ENCODE measurements at places on chromosomes 6 and 20.

- no peak for DNase-seq
Observed at GRCh38 chr6:47437592-47437991, 40.0 kb upstream of the CD2AP start.

GRCh38 chr6:24908650-24909035 is 27.1 kb downstream of the RIPOR2 start:
- DNase-seq: peak; percentile 66

- DNase-seq: peak; percentile 80
Observed at GRCh38 chr6:111722179-111722731, 116.6 kb upstream of the TRAF3IP2 start.

DNA sequence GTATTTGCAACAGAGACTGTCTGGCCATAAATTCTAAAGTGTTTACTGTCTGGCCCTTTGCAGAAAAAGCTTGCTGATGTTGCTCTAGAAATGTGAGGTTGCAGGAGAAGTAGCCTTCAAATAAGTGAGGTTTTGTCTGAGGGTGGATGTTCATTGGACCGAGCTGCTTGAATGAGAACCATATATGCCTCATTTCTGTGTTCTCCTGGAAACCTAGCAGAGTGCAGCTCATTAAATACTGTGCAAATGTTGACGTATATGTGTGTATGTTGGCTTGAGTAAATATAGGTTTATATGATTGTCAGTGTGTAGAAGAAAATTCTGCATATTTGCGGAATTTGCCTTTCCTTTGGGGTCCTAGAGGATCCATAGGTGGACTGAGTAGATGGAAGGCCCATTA is 39.0 kb downstream of the CHMP4B start:
- DNase-seq: no peak

- no peak for DNase-seq
Observed at GRCh38 chr6:133945158-133945557, 7.9 kb upstream of the TBPL1 start.

DNA sequence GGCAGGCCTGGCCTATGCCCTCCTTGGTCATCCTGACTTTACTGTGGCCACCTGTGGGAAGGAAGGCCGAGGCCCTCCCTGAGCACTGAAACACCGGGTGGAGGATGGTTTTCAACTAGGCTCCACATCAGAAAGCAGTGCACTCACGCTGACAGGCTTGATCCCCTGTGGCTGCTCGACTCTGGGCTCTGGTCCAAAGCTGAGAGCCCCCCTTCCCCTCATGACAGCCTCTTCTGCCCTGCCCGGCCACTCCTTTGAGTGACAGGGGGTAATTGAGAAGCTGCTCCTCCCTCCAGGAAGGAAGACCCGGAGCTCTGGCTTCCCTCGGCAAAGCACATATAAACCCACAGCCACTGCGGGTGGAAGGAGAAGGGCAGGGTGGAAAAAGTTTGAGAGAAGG is 43.6 kb downstream of the MUC22 start:
- DNase-seq: no peak

DNA sequence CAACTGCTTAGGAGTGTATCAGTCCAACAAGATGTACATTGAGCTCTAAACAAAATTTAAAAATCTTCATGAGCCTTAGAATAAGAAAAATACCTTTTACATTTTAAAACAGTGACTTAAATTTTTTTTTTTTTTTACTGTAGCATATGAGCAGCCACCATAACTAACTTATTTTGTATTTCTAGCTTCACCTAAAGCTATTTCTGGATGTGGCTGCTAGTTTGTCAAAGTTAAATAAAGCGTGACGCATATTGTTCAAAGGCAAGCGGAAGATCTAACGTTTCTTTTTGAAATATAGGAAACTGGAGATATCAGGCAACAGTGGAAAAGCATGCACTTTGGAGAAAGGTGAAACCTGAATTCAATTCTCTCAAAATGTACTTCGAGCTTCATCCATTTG is 3.3 kb upstream of the IL22RA2 start:
- no peak for DNase-seq

GRCh38 chr6:98716341-98716740 is 118.0 kb upstream of the POU3F2 start:
- no peak for DNase-seq

DNA sequence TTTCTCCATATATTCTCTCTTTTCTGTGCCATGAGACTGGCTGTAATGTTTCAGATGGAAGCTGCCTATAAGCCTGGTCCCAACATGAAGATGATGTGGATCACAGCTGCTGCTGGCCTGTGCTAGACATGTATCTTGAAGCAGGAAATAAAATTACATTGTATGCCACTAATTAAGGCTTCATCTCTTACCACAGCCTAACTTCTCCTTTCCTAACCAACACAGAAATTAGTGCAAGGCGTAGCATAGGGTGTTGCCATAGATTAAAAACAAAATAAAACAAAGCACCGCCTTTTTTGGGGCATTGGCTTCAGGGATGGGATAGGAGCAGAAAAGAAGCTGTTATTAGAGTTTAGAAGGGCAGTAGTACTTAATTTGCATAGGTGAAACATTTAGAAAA is 4.7 kb upstream of the SLC17A4 start:
- DNase-seq: no peak

- DNase-seq: peak; percentile 45
Observed at GRCh38 chr20:35891375-35891774, 62.9 kb downstream of the SCAND1 start.

- no peak for DNase-seq
Observed at GRCh38 chr6:109348226-109348625, 34.0 kb downstream of the CD164 start.

DNA sequence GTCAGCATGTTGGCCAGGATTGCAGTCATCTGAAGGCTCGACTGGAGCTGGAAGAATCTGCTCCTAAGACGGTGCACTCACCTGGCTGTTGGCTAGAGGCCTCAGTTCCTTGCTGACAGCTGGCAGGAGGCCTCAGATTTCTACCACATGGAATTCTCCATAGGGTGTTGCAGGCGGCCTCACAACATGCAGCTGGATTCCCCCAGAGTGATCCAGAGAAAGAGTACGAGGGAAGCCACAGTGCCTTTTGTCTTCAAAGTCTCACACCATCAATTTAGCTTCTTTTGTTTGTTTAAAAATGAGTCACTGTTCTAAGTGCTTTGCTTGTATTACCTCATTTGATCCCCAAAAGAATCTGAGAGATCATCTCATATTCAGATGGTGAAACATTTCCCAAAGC is 65.5 kb upstream of the FYN start:
- DNase-seq: peak; percentile 77

DNA sequence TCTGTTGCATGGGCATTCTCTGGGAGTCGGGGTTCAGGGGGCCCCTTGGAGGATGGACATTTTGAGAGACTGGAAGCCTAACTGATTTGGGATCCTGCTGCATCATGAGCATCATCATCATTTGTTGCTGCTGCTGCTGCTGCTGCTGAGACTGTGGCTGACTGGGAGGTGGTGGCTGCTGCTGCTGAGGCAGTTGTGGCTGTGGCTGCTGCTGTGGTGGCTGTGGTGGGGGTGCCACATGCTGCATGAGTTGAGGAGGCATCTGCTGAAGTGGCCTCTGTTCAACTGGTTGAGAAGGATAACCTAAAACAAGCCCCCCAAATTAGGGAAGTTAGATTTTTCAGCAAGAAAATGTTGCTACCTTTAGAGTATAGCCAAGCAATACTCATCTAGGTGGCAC is 38.9 kb downstream of the TP53INP2 start:
- DNase-seq: no peak

GRCh38 chr6:28657381-28657768 is 131.7 kb downstream of the GPX5 start:
- DNase-seq: no peak

DNA sequence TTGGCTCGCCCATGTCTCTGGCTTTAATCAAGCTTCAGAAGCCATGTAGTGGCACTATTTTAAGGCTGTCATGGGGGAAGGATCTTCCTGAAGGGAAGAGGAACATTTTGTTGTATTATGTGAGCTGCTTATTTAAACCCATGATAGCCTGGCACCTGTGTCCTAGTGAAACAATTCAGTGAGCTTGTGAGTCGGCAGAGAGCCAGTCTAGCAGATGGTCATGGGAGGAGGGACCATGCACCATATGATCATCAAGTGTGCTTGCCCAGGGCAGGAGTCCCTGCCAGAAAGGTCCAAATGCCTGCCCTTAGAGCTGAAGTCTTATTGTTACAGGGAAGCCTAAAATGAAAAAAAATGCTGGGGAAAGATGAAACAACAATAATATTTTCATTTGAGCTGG is 132.9 kb downstream of the PRDM13 start:
- no peak for DNase-seq

DNA sequence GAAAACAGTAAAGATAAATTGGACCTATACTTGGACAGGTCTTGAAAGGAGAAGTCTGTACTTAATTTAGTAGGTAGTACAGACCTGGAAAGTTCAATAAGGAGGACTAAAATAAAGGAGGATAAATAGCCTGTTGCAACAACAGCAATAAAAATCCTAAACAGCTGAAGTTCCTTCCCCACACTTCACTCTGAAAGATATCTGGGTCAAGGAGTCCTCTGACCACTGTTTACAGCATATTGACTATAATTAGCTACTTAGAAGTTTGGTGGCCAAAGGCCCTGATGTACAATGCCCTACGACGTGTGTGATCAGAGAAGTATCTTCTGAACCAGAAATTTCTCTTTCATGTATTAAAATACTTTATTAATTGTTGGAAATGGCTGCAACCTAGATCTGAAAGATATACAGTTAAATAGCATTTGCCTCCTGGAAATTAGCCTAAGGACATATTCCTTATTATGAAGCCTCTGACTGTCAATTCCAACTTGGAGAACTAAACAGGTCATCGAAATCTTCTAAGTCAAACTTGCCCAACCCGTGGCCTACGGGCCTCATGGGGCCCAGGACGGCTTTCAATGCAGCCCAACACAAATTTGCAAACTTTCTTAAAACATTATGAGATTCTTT is 82.8 kb downstream of the KIF13A start:
- DNase-seq: no peak

DNA sequence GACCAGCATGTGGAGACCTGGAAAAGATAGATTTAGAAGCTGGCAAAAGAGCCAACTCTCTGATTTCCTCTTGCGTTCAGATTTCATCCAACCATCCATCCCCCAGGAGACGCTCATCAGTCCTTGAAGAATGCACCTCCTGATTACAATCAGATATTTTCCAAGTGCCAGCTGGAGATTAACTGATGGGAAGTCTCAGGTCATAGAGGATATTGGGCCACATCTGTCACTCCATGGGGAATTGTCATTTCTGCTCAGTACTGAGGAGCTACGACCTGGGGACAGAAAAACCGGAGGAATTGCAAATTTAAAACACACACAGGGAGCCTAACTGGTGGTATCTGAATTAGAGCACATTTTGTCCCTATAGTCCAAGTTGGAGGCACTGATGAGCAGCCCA is 496.2 kb upstream of the SULF2 start:
- no peak for DNase-seq

DNA sequence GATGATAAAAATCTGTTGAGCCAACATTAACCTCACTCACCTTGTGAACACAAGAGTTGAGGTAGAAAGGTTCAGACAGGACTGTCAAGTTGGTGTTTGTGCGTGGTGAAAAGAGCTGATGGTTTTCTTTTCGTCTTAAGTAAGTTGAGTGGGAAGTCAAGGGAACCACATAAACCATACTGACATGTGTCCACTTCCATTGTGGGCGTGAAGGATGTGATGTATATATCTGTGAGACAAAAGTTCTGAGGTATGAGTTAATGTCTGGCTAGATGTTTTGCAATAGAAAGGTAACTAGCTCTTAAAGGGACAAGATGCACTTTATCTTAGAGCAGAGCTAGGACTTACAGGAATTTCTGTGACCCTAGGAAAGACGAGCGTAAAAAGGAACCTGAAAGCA is 1272.1 kb upstream of the ADGRB3 start:
- DNase-seq: no peak

DNA sequence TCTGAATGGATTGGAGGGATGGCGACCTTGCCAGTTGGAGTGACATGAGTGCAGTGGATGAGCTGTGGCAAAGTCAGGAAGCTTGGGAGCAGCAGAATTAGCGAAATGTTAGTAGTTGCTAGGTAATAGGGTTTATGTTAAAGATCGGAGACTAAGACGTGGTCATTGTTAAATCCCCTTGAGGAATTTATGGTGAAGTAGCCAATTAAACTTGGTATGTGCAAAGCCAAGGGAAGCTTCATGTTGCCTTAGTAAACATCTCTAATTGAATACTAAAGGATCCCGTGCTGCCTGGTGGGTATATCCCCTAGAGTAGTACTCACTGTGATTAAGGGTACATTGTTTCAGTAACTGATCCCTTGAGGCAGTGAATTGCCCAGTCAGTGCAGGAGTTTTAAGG is 106.0 kb downstream of the PRIM2 start:
- peak; percentile 36 for DNase-seq

- no peak for DNase-seq
Observed at GRCh38 chr6:137856138-137856898, 10.7 kb upstream of the TNFAIP3 start.

GRCh38 chr20:19993958-19994669 is 23.0 kb upstream of the NAA20 start:
- DNase-seq: peak; percentile 65

GRCh38 chr6:34063651-34064050 is 82.2 kb downstream of the GRM4 start:
- no peak for DNase-seq

DNA sequence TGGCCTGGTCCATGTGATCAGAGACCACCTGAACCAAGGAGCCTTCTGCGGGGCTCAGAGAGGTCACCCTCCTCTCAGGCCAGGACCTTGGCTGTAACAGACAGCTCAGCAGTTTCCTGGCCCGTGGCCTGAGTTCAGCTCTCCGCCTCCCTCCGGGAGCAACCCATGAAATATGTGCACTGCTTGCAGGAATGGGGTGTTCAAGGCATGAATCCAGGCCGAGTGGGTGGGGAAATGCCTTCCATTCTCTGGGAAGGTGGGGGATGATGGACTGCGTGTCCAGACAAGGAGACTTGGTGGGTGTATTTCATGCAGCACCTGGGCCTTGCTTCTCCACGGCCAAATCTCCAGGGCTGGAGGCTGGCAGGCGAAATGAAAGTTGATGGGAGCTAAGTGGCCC is 46.0 kb downstream of the SIRPA start:
- peak; percentile 27 for DNase-seq

GRCh38 chr6:11055127-11055627 is 11.1 kb upstream of the ELOVL2 start:
- no peak for DNase-seq

GRCh38 chr20:11060423-11061185 is 386.8 kb upstream of the JAG1 start:
- no peak for DNase-seq

DNA sequence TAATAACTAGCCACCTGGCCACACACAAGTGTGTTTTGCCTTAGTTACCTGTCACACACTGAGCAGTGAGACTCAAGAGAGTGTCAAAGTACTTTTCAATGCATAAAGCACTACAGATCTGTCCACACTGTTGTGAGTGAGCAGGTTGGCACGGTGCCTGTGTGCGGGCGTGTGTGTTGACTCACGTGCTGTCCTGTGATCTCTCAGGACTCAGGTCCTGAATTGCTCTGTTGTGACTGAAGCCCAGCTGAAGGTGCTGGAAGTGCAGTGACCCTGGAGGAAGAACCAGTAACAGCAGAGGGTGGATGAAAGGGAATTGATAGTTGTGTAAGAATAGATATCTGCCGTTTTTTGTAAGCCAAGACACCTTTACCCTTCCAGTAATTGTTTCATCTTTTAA is 18.3 kb downstream of the SLC16A10 start:
- peak; percentile 13 for DNase-seq

Data from fibroblast of skin of right biceps (primary cell).